ENCODE measurements at places on chromosomes 16 and 17. TPM values are rescaled to one million over a fixed set of nuclear protein-coding genes. Genes with fewer than 3 reads are reported as not detected.

Gene PSME3
- 79.9 TPM for total RNA-seq

Gene JMJD8
- 48.5 TPM for total RNA-seq

GRCh38 chr17:75979705-75980187, 706 bp downstream of the TEN1 start:
- peak; percentile 86 for DNase-seq
- peaks cover 24% of the 10 kb centered on the region for H3K4me1 ChIP-seq
- H3K36me3 ChIP-seq: no peaks in the 10 kb centered on the region
- no peaks in the 10 kb centered on the region for H3K27me3 ChIP-seq
- H3K4me3 ChIP-seq: peak overlapping the region; percentile 90

DNA sequence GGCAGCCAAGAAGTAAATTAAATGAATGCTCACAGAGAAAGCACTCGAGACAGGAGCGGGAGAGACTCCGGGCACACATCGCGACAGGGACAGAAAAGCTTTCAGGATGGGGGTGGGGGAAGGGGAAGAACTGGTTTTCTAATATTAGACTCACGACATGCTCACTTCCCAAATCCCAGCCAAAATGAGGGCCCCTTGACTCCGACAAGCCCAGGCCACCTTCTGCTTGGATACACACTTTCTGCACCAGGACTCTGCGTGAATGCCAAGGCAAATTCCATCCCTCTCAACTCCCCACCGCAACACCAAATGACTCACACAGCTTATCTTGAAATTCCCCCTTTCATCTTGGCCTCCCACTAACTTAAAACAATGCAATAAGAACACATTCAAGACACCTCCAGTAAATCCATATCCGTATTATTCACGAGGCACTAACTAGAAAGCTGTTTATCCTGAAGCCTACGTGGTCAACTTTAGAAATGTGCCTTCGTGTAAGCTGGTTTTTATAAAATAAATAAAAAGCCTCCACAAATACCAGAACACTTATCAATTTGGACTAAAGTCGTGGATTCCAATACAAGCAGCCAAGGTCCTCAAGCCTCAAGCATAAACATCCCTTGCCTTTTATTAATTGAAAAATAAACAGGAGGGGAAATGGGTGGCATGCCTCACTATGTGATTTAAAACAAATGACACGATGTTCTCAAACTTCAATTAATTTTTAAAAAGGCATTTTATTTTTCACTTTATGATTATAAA, 46.1 kb downstream of the NXN start:
- peak; percentile 96 for DNase-seq
- H3K4me3 ChIP-seq: peak overlapping the region; percentile 36
- peak overlapping the region; percentile 84 for H3K27ac ChIP-seq
- H3K36me3 ChIP-seq: peaks cover 9% of the 10 kb centered on the region
- H3K27me3 ChIP-seq: no peaks in the 10 kb centered on the region
